ENCODE measurements at places on chromosomes 5 and 9. TPM values are rescaled to one million over a fixed set of nuclear protein-coding genes. Genes with fewer than 3 reads are reported as not detected.

Gene FAM221B
- total RNA-seq, result not detected

Gene FGD3
- 0.16 TPM for total RNA-seq

Gene IFNA21
- not detected for total RNA-seq

Gene DMRT2
- total RNA-seq, result not detected

Gene GABRA1
- total RNA-seq, result not detected

Gene NDST1
- total RNA-seq, result 64.7 TPM

Gene LHX6
- total RNA-seq, result 0.61 TPM

Gene STING1
- total RNA-seq, result 1.6 TPM

Gene ANKS6
- 19.7 TPM for total RNA-seq

Gene TTC33
- 12.8 TPM for total RNA-seq

Gene FAM81B
- total RNA-seq, result not detected

Gene TMEM174
- not detected for total RNA-seq

Gene MYORG
- 5.1 TPM for total RNA-seq

Gene SPACA9
- total RNA-seq, result 4.8 TPM

Gene PCDHGB7
- total RNA-seq, result 0.05 TPM

Gene ZNF879
- total RNA-seq, result 0.80 TPM

Gene CCDC180
- total RNA-seq, result 0.75 TPM

Gene EPB41L4B
- total RNA-seq, result 10.4 TPM

Gene SLC1A3
- total RNA-seq, result not detected

Data from A549 treated with CORT108297 at 1 μM for 4 hours (cell line).